Activated CD4-positive, alpha-beta T cell treated with anti-CD3 and anti-CD28 coated beads for 24 hours (primary cell): ENCODE measurements at places on chromosomes 3 and 15.

- no peak for DNase-seq
Observed at GRCh38 chr3:106206146-106206545, 337.3 kb upstream of the CBLB start.

- no peak for DNase-seq
Observed at GRCh38 chr3:81308306-81308705, 453.1 kb downstream of the GBE1 start.

DNA sequence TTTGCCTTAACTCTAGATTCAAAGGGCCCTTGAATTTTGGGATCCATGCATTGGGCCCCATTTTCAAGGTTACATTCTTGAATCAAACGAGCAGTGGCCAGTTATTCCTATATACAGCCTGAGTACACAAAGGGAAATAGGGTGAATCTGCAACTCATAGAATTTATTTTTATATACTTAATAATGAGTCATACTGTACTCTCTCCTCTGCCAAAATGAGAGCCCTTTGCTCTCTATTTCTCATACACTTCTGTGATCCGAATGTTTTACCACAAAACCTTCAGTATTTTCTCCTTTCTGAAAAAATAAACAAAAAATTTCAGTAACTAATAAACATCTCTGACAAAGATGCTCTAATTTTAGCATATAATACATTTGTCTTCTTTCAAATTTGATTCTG, 116.7 kb downstream of the SERPINI1 start:
- DNase-seq: no peak

GRCh38 chr3:169286214-169286613, 377.3 kb downstream of the MECOM start:
- DNase-seq: no peak

DNA sequence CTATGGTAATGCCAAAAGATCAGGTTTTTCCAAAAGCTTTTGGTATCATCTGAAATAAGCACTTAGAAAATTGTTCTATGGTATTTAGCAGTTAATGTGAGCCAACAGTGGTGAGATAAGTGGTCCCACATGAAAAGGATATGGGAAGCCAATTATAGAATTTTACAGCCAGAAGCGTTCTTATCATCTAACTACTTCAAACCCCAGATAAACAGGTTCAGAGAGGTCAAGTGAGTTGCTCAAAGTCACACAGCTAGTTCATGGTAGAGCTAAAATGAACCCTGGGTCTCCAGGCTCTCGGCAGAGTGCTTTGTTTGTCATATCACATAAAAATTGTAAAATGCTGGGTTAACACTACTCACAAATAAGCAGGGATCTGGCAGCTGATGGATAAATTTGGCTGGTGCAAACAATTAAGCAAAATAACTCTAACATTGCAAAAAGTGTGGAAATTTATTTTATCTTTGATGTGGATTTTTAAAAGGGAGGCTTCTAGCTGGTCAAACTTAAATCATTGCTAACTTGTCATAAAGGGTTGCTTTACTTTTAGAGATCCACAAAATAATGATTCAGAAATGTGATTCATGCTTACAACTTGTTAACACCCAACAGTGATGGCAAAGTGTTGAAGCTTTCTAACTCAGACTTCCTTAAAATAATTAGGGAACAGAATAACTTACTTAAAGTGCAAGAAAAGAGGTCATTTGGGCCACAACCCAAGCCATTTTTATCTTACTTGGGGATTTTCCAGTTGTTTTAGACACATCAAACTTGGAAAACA, 202.8 kb upstream of the TBC1D5 start:
- no peak for DNase-seq

GRCh38 chr3:49276475-49277382, at the start of gene C3orf62:
TSS of gene C3orf62 (minus strand) at chr3:49277232. CDS start at chr3:49276872, 360 bp downstream.
- peak; percentile 67 for DNase-seq

GRCh38 chr3:64533617-64534317, 154.0 kb downstream of the ADAMTS9 start:
- DNase-seq: peak; percentile 1

DNA sequence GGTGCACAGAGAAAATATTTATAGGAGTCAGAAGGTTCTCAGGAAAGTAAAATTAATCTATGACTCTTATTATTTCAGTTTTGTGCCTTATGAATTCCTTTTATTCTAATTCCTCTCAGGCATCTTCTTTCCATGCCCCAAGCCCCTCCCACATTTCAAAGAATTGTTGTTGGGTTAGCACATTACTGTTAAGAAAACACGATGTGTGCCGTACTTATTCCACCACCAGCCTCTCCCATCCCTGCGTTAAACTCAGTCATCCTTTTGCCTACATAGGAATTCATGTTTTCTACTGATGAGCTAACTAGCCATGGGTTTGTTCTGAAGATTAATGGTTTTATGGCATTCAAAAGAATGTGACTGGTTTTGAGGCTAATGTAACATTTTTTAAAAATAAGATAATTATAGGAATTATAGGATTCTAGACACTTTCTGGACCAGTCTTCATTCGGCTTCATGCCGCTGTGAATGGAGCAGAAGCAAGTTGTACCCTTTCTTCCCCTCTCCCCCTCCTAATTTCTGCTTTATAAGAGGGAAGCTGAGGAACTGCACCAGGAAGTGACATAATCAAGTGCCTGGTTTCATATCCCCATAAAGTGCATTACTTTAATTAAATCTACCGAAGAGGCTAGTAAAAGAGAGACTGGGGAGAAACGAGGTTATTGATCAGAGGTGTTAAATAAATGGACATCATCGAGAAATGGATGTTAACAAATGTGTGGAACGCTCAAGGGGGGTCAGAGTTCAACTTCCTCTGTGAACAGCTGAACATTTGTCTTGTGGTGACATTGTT, 12.3 kb upstream of the MB21D2 start:
- DNase-seq: no peak

GRCh38 chr15:79970624-79971434, at the start of gene BCL2A1:
TSS of gene BCL2A1 (minus strand) at chr15:79971196. CDS start at chr15:79971119, 77 bp downstream.
- no peak for DNase-seq

DNA sequence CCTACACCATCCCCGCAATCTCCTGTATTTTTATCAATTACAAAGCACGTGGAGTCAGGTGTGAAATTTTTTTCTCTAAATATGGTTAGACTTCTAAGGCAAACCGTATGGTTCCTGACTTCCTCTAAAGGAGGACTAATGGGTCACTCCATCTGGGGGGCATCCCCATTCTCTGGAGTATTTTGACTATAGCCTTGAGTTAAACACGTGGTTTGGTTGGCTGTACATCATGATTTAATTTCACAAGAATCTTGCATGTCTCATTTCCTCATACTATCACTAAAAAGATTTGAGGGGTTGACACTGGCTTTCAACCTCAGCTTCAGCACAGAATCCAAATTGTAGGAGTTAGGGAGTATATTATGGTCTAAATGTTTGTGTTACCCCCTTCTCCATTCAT, 25.3 kb upstream of the ZNF770 start:
- no peak for DNase-seq
